ENCODE measurements at places on chromosomes 6 and 20.

DNA sequence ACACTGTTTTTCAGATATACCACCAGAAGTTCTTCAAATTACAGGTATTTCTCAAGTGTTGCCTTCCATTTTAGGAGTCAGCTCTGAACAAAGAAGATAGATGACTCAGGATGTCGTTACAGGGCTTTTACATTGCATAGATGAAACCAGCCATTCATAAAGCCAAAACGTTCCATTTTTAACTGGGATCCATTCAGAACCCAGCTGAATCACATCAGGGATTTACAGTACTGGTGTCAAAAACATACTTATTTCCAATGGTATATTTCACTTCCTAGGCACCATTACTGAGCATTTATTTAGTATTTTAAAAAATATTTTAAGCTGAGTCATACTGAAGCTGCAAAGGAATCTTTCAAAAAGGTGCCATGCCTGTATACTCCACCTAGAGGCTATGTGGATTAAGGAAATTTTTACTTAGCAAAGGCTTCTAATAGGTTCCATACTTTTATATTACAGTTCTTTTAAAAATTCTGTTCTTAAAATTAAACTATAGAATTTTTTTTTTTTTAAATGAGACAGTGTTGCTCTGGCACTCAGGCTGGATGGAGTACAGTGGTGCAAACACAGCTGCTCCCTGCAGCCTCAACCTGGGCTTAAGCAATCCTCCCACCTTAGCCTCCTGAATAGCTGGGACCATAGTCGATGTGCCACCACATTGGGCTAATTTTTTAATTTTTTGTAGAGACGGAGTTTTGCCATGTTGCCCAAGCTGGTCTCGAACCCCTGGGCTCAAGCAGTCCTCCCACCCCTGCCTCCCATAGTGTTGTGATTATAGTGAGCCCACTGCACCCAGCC lies 2.6 kb downstream of the ASF1A start:
- DNase-seq: no peak

- DNase-seq: no peak
Measured at GRCh38 chr6:10180138-10181074, 234.5 kb downstream of the TFAP2A start.

- no peak for DNase-seq
Measured at GRCh38 chr20:62044631-62045030, 21.1 kb downstream of the TAF4 start.

GRCh38 chr6:87066449-87067333 lies 28.2 kb downstream of the CGA start:
- peak; percentile 11 for DNase-seq

- DNase-seq: no peak
Measured at GRCh38 chr20:41118632-41119031, 18.7 kb upstream of the PLCG1 start.

GRCh38 chr6:18491308-18492045 lies 104.3 kb downstream of the RNF144B start:
- DNase-seq: no peak

DNA sequence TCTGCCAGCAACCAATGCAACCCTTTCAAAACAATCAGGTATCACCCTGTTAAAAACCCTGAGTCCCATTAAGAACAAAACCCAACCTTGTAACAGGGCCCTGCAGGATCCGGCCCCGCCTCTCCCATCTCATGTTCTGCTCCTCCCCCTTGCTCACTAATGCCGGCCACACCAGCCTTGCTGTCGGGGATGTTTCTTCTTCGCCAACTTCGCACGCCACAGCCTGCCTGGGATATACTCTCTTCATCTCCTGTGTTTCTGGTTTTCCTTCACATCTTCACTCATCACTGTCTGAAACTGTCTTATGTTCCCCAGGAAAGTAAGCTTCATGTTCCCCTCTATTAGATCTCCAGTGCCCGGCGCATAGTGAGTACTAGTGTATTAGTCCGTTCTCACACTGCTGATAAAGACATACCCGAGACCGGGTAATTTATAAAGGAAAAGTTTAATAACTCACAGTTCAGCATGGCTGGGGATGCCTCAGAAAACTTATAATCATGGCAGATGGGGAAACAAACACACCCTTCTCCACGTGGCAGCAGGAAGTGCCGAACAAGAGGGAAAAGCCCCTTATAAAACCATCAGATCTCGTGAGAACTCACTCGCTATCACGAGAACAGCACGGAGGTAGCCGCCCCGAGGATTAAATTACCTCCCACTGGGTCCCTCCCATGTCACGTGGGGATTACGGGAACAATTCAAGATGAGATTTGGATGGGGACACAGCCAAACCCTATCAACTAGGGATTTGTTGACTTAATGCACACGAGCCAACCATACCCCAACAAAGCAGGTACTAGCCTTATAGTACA lies 5.1 kb downstream of the TP53RK start:
- peak; percentile 51 for DNase-seq

DNA sequence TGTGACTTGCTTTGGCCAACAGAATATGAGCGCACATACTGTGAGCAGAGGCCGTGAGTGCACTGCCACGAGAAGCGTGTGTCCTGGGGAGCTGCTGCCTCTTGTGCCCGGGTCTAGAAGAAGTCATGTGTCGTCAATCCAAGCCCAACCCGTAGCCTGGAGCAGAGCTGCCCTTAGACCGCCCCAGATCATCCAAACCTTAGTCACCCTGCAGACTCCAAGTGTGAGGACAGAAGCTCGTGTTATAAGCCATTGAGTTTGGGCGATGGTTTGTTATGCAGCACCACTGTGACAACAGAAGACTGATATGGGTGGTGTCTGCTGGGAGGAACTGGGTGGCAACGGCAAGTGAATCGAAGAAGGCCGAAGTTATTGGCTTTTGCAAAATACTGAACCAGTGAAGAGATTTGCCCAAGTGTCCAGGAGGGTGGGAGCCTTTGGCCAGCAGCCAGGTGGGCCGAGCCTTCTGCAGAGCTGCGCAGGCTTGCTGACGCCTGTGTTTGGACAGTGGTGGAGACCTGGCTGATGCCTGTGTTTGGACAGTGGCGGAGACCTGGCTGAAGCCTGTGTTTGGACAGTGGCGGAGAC lies 101.3 kb upstream of the SULF2 start:
- DNase-seq: no peak

- DNase-seq: no peak
Measured at GRCh38 chr6:106894978-106895702, 79.4 kb downstream of the CD24 start.

Data from skeletal muscle cell (primary cell).